CD14-positive monocyte (primary cell): ENCODE measurements at places on chromosomes 5 and 9. TPM values are rescaled to one million over a fixed set of nuclear protein-coding genes. Genes with fewer than 3 reads are reported as not detected.

NANS gene
- 109 TPM for polyA plus RNA-seq

SEPTIN8 gene
- polyA plus RNA-seq = 0.54 TPM

GDA gene
- polyA plus RNA-seq = not detected

SARDH gene
- not detected for polyA plus RNA-seq

ACSL6 gene
- not detected in 2 replicates for polyA plus RNA-seq

DNA sequence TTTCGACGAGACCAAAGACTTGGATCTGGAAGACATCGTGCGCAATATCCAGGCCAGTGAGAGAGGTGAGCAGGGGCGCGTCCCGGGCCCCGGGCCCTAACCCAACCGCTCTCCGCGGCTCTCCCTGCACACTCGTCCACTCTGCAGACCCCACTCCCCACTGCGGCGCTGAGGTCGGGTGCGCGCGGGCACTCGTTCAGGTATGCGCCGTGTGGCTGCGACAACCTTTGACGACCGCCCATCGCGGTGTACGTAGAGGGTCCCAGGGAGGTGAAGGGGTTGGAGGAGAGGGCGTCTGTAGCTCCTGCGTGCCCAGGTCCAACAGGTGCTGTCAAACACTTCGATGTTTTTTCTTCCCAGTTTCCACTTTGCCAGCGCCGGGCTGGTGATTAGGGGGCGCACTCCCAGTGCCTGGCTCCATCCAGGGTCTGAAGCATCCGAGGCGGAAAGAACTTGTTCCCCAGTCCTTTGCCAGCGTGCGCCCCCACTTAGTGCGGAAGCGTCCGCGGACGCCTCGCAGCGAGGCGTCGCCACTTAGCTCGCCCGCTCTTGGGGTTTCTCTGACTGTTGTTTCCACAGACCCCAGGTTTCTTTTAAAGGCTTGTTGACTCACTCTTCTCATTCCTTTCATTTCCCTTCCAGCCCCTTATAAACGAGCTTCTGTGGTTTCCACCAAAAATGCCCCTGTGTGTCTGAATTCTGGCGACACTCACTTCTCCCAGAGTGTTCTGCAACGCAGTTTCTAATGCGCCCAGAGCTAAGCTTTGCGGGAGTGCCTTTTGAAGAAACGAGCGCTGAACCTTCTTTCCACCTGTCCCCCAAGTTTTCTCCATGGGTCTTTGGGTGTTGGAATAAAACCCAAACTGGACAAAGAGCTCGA is 1.6 kb downstream of the NPR3 start:
- no peak for DNase-seq

- DNase-seq = no peak
Observed at GRCh38 chr9:88049677-88050307, 75.5 kb upstream of the CDK20 start.

- no peak for DNase-seq
Observed at GRCh38 chr5:147686421-147686820, 96.1 kb downstream of the JAKMIP2 start.

- no peak for DNase-seq
Observed at GRCh38 chr5:32687499-32687831, 23.7 kb upstream of the NPR3 start.

DNA sequence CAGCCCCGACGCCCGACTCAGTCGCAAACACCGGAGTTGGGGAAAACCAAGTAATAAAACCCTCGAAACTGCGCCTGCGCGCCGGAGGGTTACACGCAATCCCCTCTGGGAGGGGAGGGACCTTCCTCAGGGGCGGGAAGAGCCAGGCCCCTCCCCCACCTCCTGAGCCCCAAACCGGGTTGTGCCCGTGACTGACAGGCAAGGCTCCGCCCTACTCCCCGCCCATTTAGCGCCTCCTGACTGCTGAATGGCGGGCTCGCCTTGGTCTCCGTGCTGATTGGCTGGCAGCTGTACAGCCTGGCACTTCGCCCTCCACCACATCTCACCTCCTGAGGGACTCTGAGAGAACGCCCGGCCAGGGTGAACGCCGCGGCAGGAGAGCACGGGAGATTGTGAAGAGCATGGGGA is at the start of gene PRDM9:
Gene PRDM9, plus strand, starts transcription at position 332 of the 408 bp plus-strand sequence. CDS start 1,425 bp downstream, outside the sequence.
- DNase-seq = peak; percentile 49
